ENCODE measurements at places on chromosomes 1 and 21.

DNA sequence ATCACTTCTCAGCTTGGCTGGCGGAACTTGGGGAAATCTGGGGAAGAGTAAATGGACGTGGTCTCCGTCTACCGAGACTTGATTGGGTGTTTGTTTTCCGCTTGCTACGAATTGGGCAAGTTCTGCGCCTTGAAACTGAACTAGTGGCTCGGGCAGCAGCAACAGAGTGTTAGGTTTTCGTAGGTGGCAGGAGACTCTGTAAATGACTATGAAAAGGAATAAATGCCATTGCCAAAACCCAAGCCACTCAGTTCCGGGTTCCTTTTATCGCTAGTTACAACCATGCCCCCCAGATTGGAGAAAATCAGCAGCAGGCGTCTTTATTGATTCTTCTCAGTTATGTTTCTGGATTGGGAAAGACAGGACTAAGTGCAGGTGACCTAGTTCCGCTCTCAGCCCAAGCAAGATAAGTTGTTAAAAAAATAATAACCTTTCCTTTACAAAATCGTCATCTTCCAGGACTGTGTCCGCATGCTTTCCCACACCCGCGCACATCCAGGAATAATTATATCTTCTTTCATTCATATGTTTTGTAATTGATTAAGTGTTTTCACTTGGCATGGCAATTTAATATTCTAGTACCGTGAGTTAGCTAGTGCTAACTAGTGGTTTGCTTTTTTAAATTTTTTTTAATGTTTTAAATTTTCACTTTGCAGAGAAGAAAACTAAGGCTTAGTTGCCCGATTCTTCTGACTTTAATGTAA is 3.4 kb downstream of the LHX9 start:
- no peak for DNase-seq

DNA sequence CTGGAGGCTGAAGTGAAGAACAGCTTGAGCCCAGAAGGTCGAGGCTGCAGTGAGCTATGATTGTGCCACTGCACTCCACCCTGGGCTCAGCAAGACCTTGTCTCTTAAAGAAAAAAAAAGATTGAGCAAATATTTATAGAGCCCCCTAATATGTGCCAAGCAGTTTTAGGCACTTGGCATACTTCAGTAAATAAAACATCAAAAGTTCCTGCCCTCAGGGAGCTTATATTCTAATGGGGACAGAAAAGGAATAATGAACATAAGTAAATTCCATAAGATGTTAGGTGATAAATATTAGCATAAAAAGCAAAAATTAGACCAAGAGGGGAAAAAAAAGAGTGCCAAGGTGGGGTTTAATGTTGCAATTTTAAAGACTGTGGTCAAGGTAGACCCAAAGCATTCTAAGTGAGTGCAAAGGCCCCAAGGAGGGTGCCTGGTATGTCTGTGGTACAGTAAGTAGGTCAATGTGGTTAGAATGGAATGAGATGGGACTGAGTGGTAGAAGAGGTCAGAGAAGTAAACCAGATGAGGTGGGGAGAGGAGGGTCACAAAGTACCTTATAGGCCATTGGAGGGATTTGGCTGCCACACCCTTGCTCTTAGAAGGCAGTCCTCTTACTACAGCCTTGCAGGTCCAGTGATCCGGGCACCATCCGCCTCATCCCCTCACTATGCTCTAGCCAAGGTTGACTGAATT is 2.2 kb upstream of the TOE1 start:
- no peak for DNase-seq

GRCh38 chr1:217867446-217867995 is 236.4 kb downstream of the SPATA17 start:
- DNase-seq, result no peak

DNA sequence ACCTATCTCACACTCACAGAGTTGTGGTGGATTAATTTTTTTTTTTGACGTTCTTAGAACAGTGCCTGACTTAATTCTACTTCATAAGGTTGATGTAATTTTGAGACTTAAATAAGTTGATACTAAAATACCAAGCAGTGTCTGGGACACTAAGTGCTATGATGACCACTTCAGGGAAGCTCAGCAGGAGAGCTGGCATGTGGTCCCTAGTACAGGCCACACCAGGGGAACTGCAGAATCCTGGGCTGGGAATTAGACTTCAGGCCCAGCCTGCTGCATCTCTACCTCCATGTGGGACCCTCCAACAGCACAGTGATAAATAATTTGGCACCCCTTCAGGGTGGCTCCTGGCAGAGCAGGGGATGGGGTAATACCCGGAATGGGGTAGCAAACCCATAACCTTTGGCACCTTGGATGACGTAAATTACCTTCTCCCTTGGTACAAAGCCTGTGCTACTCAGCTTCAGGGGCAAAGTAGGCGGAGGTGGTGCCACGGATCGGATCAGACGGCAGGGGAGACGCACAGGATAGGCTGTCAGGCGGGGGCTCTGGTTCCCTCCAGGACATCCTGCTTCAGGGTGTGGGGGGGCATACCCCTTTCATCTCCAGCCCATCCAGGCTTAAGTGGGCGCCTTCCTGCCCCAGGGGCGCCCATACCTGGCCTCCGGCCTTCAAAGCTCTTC is 4.8 kb downstream of the MFSD2A start:
- DNase-seq, result no peak

DNA sequence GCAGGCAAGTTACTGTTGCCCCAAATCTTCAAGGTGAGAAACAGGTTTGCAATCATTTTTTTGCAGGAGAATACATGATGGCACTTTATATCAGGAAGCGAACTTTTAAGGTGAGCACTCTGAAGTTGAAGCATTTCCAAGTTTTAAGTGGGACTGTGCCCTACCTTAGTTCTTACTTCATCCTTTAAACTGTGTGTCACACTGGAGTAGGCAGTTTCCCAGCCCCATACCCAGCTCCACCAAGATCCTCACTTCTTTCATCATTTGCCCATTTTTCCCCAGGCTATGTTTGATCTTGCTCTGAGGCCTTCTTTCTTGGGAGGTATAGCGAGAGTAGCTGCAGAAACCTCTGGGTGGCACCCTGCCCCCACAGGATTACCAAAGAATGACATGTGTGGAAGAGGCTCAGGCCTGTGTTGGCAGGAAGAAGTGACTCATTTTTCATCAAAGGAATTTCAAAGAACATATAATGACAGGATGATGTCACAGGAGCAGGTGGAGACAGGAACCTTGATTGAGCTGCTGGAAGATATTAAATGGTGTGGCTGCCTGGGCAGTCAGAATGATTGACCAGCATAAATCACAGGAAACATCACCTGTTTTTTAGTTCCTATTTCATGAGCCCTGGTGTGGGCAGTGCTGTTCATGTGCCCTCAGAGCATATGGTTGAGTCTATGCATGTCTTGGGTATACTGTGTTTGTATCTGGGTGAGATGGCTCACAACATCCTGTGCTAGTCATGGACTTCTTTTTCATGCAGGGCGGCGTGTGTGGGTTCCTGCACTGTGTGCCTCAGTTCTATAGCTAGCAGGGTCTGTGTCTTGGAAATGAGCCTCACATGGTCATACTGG is 20.8 kb upstream of the MACF1 start:
- no peak for DNase-seq

GRCh38 chr1:28449904-28450303 is 55.9 kb upstream of the RCC1 start:
- DNase-seq, result no peak

GRCh38 chr21:16243396-16243795 is 513.6 kb downstream of the USP25 start:
- no peak for DNase-seq

- DNase-seq, result no peak
Observed at GRCh38 chr1:57752843-57753242, 329.0 kb upstream of the DAB1 start.

DNA sequence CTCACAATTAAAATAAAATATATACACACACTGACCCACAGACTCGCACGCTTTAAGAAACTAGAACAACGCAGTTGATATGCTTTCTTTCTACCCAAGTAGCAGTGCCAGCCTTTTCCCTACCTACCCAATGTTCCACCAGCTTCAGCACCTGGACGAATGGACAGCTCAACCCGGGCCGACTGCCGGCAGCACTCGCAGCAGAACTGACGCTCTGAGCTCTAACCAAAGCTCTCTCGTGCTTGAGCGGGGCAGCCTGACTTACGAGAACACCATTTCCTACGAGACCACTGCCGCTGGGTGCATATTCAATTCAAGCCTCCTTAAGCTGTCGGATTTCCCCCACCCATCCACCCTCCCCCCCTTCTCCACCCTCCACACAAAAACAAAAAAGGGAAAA is 127.4 kb upstream of the DPYD start:
- no peak for DNase-seq

GRCh38 chr1:229135773-229136172 is 135.1 kb upstream of the RAB4A start:
- no peak for DNase-seq

DNA sequence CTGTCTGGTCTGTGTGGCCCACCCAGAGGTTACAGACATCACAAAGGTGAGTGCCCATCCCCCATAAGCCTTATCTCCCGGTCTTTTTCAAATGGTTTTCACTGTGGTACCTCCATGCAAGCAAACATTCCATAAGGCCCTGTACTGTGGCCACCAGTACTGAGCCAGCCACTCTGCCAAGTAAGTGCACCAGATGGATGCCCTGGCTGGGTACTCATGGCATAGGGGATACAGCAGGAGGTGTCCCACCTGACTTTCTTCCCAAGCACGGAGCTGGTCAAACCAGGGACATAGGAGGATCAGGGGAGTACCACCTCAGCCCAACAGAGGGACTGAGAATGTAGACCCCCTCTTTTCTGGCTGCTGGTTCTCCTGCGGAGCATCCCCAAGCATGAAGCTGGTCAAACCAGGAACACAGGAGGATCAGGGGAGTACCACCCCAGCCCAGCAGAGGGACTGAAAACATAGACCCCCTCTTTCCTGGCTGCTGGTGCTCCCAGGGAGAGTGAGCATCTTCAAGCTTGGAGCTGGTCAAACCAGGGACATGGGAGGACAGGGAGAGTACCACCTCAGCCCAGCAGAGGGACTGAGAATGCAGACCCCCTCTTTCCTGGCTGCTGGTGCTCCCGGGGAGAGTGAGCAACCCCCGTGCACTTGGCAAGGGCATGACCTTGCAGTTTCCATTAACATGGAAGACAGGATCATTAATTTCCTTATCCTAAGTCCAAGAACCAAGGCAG is 81.8 kb upstream of the KLHDC7A start:
- DNase-seq, result no peak

- no peak for DNase-seq
Observed at GRCh38 chr1:38168365-38168764, 121.8 kb upstream of the POU3F1 start.

- DNase-seq, result no peak
Observed at GRCh38 chr1:206963119-206963712, 7.0 kb downstream of the FCAMR start.

DNA sequence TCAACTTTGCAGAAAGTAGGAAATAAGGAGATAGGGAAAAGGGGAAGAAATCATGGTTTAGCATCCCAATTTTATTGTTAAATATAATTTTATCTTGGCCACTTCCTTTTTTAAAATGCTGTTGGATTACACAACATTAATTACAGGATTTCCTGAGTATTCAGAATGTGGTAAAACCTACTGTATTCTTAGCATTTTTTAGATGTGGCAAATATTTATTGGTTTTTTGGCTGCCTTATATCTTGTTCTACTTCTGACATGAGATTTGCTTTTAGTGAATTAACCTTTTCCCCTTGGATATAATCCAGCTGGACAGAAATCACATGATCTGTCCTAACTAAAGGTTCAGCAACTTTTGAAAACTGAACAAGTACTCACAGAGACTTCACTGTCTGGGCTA is 104.9 kb downstream of the PTGS2 start:
- no peak for DNase-seq

- no peak for DNase-seq
Observed at GRCh38 chr1:46490656-46491442, 1.2 kb downstream of the DMBX1 start.

DNA sequence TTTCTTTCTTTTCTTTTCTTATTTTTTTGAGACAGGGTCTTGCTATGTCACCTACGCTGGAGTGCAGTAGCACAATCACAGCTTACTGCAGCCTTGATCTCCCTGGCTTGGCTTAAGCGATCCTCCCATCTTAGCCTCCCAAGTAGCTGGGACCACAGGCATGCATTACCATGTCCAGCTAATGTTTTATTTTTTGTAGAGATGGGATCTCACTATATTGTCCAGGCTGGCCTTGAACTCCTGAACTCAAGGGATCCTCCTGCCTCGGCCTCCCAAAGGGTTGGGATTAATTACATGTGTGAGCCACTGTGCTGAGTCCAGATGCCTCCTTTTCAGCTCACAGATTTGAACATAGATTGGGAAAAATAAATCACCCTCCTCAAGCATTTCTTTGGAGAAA is 95.7 kb downstream of the UROD start:
- DNase-seq, result no peak

DNA sequence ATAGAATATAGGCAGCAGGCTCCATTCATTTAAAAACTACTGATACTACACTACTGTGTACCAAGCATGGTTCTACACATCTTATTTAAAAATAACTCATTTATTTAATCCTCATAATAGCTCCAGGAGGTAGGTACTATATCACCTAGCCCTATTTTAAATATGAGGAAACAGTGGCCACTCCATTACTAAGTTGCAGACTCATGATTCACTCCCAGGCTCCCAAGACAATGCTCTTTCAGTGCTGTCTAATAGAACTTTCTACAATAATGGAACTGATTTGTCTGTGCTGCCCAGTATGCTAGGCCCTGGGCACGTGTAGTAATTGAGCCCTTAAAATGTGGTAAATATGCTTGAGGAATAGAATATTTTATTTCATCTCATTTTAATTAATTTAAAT is 357.1 kb downstream of the LTN1 start:
- DNase-seq, result no peak

DNA sequence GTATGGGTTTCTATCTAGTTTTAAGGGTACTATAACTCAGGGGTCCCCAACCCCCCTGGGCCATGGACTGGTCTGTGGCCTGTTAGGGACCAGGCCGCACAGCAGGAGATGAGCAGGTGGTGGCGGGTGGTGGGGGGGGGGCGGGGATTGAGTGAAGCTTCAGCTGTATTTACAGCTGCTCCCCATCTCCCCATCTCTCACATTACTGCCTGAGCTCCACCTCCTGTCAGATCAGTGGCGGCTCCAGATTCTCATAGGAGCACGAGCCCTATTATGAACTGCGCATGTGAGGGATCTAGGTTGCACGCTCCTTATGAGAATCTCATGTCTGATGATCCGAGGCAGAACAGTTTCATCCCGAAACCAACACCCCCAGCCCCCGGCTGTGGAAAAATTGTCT is 95.1 kb upstream of the SLC45A1 start:
- no peak for DNase-seq

DNA sequence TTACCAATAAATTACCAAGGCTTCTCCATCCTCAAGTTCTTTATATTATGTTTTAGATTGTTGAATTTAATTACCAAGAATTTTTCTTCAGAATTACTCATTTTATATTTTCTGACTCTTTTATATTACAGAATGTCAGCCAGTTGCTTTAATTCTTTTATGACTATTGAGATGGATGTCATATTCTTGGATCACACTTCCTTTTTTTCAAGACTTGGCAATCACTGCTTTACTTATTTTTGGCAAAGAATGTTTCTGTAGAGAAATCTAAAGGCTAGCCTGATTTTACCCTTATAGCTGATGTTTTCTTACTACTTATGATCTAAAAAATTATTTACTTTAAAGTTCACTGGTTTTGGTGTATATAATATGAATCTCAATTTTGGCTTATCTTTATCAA is 721.1 kb upstream of the TMPRSS15 start:
- no peak for DNase-seq

GRCh38 chr1:213604477-213604876 is 383.3 kb upstream of the PROX1 start:
- DNase-seq, result no peak
